CD4-positive, alpha-beta T cell treated with Interleukin-6 for 4 hours (primary cell): ENCODE measurements at places on chromosomes 1 and 21.

GRCh38 chr1:184388319-184388889 is 1.6 kb downstream of the C1orf21 start:
- no peak for DNase-seq

DNA sequence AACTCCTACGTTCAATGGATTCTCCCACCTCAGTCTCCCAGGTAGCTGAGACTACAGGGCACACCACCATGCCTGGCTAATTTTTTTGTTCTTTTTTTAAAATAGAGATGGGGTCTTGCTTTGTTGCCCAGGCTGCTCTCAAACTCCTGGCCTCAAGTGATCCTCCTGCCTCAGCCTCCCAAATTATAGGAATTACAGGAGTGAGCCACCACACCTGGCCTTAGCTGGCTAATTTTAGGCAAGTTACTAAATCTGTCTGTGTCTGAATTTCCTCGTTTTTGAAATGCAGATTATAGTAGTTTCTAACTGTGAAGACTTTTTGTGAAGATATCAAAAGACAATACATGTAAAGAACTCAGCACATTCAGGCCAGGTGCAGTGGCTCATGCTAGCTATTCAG is 13.7 kb downstream of the ACBD6 start:
- no peak for DNase-seq

- no peak for DNase-seq
Measured at GRCh38 chr1:229264487-229264886, 6.4 kb upstream of the RAB4A start.

GRCh38 chr1:203368624-203369451 is 17.9 kb upstream of the FMOD start:
- DNase-seq: no peak

DNA sequence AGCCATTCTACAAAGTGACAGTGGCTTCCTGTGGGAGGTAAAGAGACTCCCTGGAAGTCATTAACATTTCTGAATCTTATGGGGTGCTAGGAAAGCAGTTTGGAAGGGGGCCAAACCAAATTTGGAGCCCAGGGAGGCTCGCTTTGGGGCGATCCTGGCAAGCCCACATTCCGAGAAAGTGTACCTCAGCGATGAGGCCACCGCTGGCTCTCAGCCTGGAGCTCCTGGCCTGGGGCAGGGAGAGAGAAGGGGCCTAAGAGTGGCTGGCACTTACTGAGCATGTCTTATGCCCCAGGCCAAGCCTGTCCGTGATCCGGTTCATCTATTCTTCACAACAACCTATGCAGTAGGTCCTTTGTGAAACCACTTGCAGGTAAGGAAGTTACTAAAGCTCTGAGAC is 98.8 kb downstream of the CCDC185 start:
- no peak for DNase-seq

- DNase-seq: no peak
Measured at GRCh38 chr1:47895279-47896125, 101.7 kb downstream of the TRABD2B start.

- DNase-seq: no peak
Measured at GRCh38 chr1:223425550-223425949, 32.3 kb downstream of the CCDC185 start.
